Uterus (tissue), 4 donors: ENCODE measurements at places on chromosomes 13 and 19. TPM values are rescaled to one million over a fixed set of nuclear protein-coding genes. Genes with fewer than 3 reads are reported as not detected.

DNA sequence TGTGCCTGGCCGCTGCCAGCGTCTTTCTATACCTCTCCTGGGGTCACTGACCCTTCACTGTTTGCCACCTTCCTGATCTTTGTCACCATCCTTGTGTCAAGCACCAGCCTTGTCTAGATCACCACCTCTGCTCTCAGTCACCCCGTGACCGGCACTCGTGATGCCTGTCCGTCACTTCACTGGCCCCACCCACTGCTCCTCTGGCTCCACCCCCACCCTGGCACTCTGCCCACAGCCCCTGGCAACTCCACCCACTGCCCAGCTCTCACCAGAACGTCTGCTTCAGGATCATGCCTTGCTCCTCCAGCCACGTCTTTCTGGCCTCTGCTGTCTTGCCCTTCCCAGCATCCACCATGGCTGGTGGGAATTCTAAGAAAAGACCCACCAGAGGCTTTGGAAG is 24.8 kb upstream of the PLA2G4C start:
- no peak for DNase-seq
- H3K4me3 ChIP-seq: no peak overlapping the region
- H3K27me3 ChIP-seq: no peaks in the 10 kb centered on the region
- no peak overlapping the region for H3K27ac ChIP-seq
- no peaks in the 10 kb centered on the region for H3K4me1 ChIP-seq
- H3K36me3 ChIP-seq: no peaks in the 10 kb centered on the region

GRCh38 chr13:29593605-29594297 is 1.7 kb downstream of the SLC7A1 start:
- H3K4me3 ChIP-seq: no peak overlapping the region
- DNase-seq: no peak
- H3K4me1 ChIP-seq: no peaks in the 10 kb centered on the region
- no peaks in the 10 kb centered on the region for H3K27me3 ChIP-seq
- H3K27ac ChIP-seq: peak overlapping the region; percentile 98

DNA sequence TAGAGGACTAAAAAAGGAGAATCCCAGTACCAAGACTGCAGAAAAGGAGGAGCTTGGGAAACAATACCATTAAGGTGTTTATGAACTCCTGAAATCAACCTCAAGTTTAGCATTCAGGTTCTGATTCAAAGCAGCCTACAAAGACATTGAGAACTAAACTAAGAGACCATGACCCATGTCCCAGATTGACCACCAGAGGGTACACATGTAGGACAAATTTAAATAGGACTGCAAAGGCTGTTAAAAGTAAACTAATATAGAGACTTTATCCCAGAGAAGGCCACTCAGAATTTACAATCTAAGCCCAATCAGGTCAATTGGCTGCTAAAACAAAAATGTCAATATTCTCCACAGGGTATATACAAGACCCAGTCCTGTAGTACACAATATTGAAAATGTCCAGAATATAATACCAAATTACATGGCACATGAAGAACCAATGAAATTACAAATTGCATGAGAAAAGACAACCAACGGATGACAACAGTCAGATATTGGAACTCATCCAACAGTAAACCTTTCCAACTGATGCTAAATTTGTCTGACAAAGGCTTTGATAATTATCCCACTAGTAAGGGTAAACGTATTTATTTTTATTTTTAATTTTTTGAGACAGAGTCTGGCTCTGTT is 682.4 kb downstream of the UQCRFS1 start:
- H3K4me1 ChIP-seq: no peaks in the 10 kb centered on the region
- no peak for DNase-seq
- H3K27ac ChIP-seq: no peak overlapping the region
- H3K27me3 ChIP-seq: no peaks in the 10 kb centered on the region
- H3K4me3 ChIP-seq: no peak overlapping the region

The ZIK1 gene
- 26.5 TPM for total RNA-seq

The ATP8B3 gene
- total RNA-seq: 3.3 TPM

DNA sequence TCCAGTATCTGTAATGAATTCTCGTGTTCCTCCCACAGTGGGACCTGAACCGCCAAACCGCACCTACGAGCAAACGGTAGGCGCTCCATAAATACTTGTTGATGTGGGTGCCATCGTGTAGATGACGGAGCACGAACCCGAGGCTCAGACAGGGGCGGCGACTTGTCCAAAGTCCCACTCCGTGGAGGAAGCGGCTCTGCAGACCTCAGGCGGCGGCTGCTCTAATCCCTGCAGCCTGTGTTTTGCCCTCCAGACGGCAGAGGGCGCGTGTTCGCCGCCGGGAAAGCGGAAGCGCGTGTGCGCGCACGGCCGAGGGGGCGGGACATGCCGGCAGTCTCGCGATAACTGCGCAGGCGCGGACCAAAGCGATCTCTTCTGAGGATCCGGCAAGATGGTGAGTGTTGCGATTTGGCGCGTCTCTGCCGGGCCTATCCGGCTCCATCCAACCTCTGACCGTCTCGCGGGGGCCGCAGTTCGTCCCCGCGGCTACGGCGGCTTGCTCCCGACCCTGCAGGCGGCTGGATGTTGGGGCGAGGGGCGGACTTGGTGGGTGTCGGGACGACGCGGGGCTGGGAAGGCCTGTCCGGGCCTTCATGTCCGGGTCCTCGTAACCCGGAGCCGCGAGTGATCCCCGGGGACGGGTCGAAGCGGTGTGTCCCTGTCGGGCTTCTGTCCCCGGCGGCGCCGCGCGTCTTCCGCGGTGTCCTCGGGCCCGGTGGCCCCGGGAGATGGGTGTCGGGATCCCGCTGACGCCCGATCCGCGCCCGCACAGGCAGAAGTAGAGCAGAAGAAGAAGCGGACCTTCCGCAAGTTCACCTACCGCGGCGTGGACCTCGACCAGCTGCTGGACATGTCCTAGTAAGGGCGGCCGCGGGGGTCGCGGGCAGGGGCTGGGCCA is at the start of gene RPS15:
TSS of gene RPS15 (plus strand) at position 362 of the 898 bp plus-strand sequence. CDS start at position 392, 30 bp downstream.
- no peaks in the 10 kb centered on the region for H3K4me1 ChIP-seq
- peak within 1 kb of the TSS; percentile 80 for H3K27ac ChIP-seq
- H3K36me3 ChIP-seq: no peaks in the 10 kb centered on the region
- H3K27me3 ChIP-seq: no peaks in the 10 kb centered on the region

- DNase-seq: no peak
- H3K27me3 ChIP-seq: no peaks in the 10 kb centered on the region
- peak overlapping the region; percentile 56 for H3K27ac ChIP-seq
- no peak overlapping the region for H3K4me3 ChIP-seq
- H3K36me3 ChIP-seq: no peaks in the 10 kb centered on the region
- no peaks in the 10 kb centered on the region for H3K4me1 ChIP-seq
Measured at GRCh38 chr13:101624210-101624922, 171.9 kb downstream of the ITGBL1 start.

DNA sequence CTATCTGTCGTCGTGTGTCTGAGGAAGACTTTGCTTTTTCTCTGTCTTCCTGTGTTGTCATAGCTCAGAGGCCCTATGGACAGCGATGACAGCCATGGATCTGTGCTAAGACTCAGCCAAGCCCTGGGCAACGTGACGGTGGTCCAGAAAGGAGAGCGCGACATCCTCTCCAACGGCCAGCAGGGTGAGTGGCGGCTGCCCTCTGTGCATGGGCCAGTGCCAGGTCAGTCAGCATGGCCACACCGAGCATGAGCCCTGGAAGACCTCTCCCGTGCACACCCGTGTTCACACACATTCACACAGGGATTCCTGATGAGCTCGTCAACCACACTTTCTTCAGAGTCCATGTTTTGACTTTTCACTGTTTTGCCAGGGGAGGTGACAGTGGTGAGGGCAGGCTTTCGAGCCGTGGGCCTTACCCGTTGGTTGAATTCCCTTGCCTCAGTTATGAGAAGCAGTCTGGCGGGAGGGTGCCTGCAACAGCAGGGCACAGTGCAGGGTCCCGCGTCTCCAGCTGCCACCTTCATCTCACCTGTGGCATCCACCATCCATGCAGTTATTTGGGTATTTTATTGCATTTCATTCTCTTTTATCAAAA is 20.2 kb downstream of the NAXD start:
- H3K36me3 ChIP-seq: no peaks in the 10 kb centered on the region
- no peak for DNase-seq
- H3K27me3 ChIP-seq: no peaks in the 10 kb centered on the region
- H3K4me3 ChIP-seq: no peak overlapping the region

- no peaks in the 10 kb centered on the region for H3K4me1 ChIP-seq
- peak; percentile 47 for DNase-seq
Measured at GRCh38 chr13:95834134-95834765, 157.3 kb downstream of the DNAJC3 start.

GRCh38 chr13:51619614-51620013 is 35.4 kb downstream of the WDFY2 start:
- H3K27ac ChIP-seq: peak overlapping the region; percentile 64
- H3K4me1 ChIP-seq: no peaks in the 10 kb centered on the region
- H3K27me3 ChIP-seq: no peaks in the 10 kb centered on the region
- no peaks in the 10 kb centered on the region for H3K36me3 ChIP-seq
- H3K4me3 ChIP-seq: no peak overlapping the region

- no peaks in the 10 kb centered on the region for H3K27me3 ChIP-seq
- H3K36me3 ChIP-seq: no peaks in the 10 kb centered on the region
- no peak overlapping the region for H3K27ac ChIP-seq
- no peak for DNase-seq
Measured at GRCh38 chr19:3842948-3843347, 25.9 kb downstream of the ZFR2 start.

The KLK12 gene
- total RNA-seq: not detected

DNA sequence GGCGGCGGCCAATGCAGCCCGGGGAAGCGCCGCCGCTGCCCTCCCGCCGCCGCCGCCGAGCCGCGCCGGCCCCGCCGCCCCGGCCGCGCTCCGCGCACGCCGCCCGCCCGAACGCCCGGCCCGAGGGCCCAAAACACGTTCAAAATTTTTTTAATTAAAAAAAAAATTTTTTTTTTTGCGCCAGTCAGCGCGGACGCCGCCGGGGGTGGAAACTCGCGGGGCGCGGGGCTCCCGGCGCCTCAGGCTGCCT is 468 bp downstream of the HMGB1 start:
- H3K4me1 ChIP-seq: peaks cover 4% of the 10 kb centered on the region
- H3K27me3 ChIP-seq: no peaks in the 10 kb centered on the region
- H3K4me3 ChIP-seq: peak overlapping the region; percentile 49
- H3K36me3 ChIP-seq: no peaks in the 10 kb centered on the region
- H3K27ac ChIP-seq: peak overlapping the region; percentile 100
- DNase-seq: no peak

DNA sequence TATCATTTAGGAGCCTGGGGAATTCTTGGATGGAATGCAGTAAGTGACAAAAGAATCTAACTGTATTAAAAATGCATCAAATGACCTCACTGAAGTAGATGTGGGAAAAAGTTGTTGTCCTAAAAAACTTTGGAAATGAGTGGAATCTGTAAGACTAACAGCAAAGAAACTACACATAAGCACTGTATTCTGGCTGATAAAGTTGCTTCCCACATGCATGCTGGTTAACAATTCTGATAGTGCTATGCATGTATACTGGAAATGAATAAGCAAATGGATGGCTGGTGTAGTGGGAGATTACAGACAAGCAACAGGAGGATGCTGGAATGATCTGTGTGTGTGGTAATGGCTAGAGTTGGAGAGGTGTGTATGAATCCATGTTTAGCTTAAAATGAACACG is 138.5 kb downstream of the FOXO1 start:
- no peak for DNase-seq
- no peak overlapping the region for H3K27ac ChIP-seq
- H3K27me3 ChIP-seq: no peaks in the 10 kb centered on the region
- H3K4me3 ChIP-seq: no peak overlapping the region
- H3K36me3 ChIP-seq: no peaks in the 10 kb centered on the region
- no peaks in the 10 kb centered on the region for H3K4me1 ChIP-seq

DNA sequence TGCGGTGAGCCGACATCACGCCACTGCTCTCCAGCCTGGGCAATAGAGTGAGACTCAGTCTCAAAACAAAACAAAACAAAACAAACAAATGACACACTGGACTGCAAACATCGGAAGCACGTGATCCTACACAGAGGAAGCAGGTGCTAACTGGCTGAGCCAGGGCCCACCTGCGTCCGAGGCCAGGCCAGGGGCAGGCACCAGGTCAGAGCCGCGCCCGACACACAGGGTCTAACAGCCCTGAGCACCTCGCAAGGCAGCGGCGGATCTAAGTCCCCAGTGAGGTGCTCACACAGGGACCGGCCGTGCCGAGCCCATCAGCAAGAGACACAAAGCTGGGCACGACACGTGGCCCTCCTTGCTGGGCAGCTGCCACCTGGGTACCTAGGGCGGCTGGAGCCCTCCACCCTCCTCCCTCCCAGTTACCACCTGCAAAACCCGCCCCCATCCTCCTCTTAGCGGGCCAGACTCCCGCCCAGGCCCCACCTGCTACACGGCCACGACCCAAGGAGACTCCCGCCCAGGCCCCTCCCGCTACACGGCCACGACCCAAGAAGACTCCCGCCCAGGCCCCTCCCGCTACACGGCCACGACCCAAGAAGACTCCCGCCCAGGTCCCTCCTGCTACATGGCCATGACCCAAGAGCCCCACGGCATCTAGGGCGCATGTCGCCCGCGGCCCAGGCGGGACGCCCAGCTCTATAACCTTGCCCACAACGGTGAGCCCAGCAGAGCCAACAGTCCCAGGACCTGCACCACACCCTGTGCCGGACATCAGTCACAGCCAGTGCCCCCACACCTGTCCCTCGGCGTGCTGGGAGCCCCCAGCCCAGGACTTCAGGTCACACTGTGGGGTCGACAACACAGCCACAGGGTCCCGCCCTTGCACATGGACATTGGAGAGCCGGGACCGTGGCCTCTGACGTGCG is 15.6 kb downstream of the AP3D1 start:
- H3K36me3 ChIP-seq: no peaks in the 10 kb centered on the region
- H3K4me1 ChIP-seq: no peaks in the 10 kb centered on the region
- no peaks in the 10 kb centered on the region for H3K27me3 ChIP-seq
- no peak overlapping the region for H3K4me3 ChIP-seq
- H3K27ac ChIP-seq: no peak overlapping the region

DNA sequence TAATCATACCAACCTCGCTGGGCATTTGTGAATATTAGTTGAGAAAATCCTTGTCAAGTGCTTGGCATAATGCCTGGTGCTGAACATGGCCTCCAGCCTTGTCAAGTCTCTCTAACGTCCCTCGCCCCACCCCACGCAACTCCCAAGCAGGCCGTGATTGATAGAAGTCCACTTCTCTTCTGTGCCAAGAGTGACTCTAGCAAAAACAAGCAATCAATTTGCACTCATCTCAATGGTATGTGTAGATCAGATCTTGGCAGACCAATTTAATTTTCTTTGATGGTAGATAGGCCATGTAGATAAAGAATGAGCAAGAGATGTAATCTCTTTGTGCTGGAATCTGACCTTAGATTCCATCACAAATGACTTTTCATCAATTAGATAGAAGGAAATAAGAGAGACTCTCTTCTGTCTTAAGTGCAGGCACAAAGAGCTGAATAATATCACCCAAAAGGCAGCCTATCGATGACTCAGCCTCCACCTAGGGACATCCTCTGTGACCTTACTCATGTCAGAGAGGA is 31.0 kb upstream of the KATNAL1 start:
- H3K36me3 ChIP-seq: no peaks in the 10 kb centered on the region
- H3K27ac ChIP-seq: peak overlapping the region; percentile 94
- no peaks in the 10 kb centered on the region for H3K27me3 ChIP-seq
- H3K4me1 ChIP-seq: peaks cover 16% of the 10 kb centered on the region
- H3K4me3 ChIP-seq: no peak overlapping the region

GRCh38 chr13:51942189-51942588 is 69.1 kb downstream of the ATP7B start:
- no peak overlapping the region for H3K27ac ChIP-seq
- H3K27me3 ChIP-seq: no peaks in the 10 kb centered on the region
- H3K36me3 ChIP-seq: no peaks in the 10 kb centered on the region
- H3K4me3 ChIP-seq: no peak overlapping the region
- no peak for DNase-seq

The FAM216B gene
- total RNA-seq: not detected

- DNase-seq: no peak
- H3K27me3 ChIP-seq: no peaks in the 10 kb centered on the region
- H3K36me3 ChIP-seq: no peaks in the 10 kb centered on the region
- no peaks in the 10 kb centered on the region for H3K4me1 ChIP-seq
- H3K27ac ChIP-seq: no peak overlapping the region
Measured at GRCh38 chr19:32101206-32101605, 244.2 kb upstream of the ZNF507 start.
